SIG-M5 (cell line): ENCODE measurements at places on chromosomes 3 and 15.

DNA sequence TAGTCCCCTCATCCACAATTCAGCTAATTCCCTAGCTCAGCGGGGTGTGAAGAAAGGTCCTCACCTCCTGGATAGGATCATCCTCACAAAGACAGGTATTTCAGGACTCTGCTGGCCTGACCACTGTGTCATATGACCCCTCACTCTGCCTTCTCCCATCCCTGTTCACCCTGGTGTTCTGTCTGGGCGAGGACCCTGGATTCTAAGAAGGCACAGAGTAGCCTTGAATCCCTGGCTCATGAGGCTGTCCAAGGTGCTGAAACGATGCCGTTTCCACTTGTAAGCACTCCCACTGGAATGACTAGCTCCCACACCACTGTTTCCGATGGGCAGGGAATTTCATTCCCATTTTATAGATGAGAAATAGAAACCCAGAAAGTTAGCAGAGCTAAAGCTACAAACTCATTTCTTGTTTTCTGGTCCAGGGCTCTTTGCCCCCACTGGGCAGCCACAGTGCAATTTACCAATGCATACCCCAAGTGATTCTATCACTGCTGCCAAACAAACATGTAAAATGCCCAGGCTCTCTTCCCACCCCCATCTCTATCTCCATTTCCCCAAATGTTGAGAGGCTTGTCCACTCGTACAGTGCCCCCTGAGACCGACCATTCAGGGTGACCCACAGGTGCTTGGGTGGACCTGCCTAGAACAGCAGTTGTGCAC is 83.2 kb downstream of the RAB11A start:
- no peak for DNase-seq

DNA sequence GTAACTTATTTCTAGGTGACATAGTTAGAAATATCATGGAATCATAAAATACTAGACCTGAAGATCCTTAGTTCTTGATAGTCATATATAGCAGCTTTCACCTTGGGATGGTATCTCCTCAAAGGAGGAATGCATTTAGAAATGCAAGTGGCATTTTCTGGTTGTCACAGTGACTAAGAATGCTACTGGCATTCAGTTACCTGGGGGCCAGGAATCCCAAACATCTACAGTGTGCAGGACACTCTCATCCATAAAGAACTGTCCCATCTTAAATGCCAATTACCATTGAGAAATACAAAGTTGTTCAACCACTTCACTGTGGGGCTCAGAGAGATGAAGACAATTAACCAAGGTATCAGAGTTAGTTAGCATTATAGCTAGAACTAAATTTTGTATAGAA is 36.7 kb downstream of the MYH15 start:
- DNase-seq: no peak

DNA sequence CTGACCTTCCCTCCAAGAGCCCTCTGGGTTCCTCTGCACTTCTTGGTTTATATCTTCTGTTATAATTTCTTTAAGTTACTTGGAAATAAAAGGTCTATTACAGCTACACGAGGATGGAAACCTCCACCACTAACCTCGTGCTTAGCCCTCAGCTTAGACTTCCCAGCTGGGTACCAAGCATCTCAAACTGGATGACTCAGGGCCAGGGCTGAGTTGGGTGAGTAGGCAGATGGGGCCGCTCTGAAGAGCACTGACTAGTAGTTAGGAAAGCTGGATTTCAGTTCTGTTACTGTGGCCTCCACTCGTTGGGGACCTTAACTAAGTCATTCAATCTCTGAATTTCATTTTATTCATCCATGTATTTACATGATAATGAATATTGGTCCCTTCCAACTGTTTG is 1036.6 kb downstream of the IGSF11 start:
- no peak for DNase-seq

DNA sequence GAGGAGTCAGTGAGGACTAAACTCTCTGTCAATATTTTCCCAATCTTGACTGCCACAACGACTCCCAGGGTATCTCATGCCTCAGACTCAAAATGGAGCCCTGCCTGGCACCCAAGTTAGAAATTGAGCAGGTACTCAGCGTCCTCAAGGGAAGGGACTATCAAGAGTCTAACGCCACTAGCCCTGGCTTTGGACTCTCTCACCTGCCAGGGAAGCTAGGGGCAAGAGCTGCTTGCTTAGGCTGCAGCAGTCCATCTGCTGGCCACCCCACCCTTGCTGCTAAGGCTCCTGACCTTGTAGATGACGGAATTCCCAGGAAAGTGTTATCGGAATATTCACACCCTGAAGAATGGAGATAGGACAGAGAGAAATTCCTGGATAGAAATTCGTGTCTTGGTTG is 33.0 kb downstream of the ZIC4 start:
- no peak for DNase-seq

DNA sequence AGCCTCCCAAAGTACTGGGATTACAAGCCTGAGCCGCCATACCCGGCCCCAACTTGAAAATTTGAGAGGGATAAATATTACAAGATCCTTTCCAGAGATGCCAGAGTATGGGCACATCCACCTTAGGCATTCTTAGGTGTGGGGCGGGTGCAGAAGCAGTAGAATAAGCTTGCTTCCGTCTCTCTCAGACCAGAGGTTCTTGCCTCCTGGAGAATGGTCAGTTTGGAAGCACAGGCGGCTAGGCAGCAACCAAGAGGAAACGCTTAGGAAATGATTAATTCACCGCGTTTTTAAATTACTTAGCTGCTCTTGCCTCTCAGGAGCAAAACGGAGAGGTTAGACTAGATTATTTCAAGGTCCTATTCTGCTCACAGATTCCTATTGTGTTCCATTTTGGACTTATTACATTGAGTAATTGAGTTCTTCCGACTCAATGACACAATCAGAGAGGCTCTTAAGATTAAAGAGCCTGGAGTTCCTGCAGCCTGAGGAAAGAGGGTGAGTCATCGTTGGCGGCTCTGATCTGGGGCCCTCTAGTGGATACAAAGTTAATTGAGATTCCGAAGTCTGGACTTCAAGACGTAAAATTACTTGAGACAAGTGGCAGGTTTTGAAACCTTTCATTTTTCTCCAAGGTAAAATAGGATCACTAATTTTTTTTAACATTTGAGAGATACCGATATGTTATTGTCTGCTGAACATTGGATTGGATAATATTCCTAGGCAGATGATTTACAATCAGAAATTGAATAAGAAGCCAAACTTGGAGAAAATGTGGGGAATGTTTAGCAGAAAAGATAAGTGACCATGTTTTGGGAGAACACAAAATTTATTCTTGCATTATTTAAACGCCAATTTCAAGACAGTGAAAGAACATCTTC is 5.8 kb upstream of the TOPAZ1 start:
- DNase-seq: peak; percentile 56

GRCh38 chr3:94543161-94543560 is 480.3 kb downstream of the NSUN3 start:
- DNase-seq: no peak

DNA sequence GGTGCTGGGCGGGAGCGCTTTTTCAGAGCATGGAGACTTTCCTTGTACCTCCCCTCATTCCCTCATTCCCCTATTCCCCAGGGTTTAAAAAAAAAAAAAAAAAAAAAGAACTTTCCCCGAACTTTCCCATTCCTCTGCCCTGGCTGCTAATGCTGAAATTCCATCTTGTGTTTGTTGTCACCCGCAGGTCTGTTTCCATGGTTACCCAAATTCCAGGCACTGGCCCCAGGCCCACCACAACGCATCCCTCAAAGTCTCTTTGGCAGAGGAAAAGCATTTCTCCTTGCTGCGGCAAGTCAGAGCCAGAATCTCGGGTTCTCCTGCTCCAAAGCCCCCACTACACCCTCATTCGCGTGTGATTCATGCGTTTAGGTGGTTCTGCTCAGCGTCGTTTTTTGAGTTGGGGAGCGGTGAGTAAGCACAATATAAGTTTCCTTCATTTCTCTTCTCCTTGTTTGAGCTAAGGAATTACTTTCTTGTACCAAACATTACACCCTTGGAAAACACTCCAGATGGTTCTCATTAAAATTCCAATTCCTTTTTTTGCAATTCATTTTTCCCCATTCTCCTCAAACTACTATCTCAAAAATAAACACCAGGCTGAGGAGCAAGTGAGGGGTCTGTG is 21.6 kb downstream of the ANAPC13 start:
- no peak for DNase-seq

- DNase-seq: no peak
These were observed 64.1 kb upstream of the HEG1 start for GRCh38 chr3:125119752-125120378.

GRCh38 chr3:119781330-119782198 is at the start of gene NR1I2:
Gene NR1I2 (plus strand): TSS chr3:119782101.
- DNase-seq: peak; percentile 8

DNA sequence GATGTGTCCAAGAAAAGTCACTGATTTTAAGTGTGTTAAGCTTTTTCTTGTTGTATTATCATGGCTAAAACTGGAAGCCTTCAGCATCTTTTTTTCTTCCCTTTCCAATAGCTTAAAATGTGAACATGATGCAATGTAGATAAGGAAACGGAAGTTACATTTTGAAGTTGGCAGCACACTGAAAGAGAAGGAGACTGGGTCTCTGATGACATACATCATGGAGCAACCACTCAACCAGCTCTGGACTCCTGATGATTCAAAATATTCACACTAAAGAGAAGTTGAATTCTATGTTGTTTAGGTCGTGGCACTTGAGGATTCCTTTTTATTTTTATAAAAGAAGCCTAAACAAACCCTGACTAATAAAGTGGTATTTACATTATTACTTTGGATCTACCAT is 488.3 kb upstream of the ALCAM start:
- DNase-seq: peak; percentile 8

GRCh38 chr3:43998370-43998835 is 243.3 kb upstream of the TOPAZ1 start:
- no peak for DNase-seq

GRCh38 chr3:195895861-195896360 is 12.4 kb downstream of the TNK2 start:
- DNase-seq: no peak

- no peak for DNase-seq
These were observed 114.2 kb upstream of the TJP1 start for GRCh38 chr15:29936353-29937049.

- DNase-seq: no peak
These were observed 17.2 kb downstream of the CPA3 start for GRCh38 chr3:148882288-148882687.

DNA sequence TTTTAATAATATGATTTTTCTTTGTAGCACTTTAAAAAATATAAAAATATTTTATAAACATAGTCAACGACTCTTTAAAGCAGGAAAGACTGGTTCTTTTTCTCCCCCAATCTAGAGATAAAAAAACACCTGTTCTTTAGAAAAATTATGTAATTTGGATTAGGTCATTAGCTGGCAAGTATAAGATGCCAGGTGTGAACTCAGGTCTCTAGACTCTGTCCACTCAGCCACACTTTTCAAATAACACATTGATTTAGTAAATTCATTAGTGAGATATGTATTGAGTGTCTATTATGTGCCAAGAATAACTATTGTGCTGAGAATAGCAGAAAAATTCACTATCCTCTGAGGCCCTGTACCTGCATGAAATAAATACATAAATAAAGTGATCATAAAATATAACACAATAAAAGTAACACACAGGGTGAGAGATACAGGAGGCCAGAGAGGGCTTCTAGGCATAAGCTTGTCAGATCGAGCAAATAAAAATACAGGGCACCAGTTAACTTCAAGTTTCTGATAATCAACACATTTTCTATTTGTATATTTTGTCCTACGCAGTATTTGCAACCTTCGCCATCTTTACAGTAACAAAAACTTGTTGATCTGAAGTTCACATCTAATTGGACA is 867.1 kb upstream of the GBE1 start:
- no peak for DNase-seq

- no peak for DNase-seq
These were observed 15.0 kb upstream of the FAM174B start for GRCh38 chr15:92670621-92671020.

GRCh38 chr15:49190586-49190985 is 20.5 kb downstream of the GALK2 start:
- DNase-seq: peak; percentile 42

GRCh38 chr3:175554801-175555200 is 695.7 kb downstream of the NAALADL2 start:
- no peak for DNase-seq

DNA sequence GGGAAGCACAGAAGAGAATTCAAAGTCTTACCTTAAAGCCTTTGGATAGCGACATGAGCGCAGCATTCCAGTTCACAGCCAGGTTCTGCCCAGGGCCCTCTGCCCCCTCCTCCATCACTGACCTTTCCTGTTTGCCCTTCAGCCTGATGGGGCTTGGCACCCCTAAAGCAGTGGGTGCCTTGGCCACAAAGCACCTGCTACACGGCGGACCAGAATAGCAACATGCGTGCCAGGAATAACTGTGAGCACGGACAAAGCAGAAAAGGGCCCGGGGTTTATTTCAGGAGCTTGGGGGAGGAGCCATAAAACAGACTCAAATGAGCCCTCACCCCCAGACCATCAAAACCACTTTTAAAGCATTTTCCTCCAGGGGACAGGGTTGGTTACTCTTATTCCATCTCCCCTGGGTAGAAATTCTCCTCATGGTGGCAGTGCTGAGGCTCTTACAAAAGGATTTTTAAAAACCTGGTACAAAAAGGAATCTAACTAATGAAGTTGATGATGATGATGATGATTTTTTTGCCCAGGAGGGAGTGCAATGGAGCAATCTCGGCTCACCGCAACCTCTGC is 135.4 kb downstream of the KLF13 start:
- no peak for DNase-seq

DNA sequence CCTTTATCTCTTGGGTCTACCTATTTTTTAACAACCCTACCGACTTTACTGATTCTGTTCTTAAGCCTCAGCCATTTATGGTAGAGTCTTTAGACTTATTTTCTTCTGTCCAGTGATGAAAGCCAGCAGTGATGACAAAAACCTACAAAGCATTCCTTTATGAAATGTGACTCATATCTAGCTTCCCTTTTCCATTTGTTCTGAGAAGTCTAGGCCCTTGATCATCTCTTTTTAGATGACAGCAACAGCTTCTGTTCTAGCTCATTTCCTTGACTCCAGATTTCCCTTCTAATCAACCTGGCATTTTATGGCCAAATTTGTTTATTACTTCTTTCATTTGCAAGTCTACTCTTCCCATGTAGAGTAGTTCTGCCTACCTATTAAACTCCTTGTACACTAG is 36.1 kb downstream of the CFAP44 start:
- no peak for DNase-seq

GRCh38 chr3:117133066-117133465 is 423.5 kb downstream of the TUSC7 start:
- DNase-seq: no peak

DNA sequence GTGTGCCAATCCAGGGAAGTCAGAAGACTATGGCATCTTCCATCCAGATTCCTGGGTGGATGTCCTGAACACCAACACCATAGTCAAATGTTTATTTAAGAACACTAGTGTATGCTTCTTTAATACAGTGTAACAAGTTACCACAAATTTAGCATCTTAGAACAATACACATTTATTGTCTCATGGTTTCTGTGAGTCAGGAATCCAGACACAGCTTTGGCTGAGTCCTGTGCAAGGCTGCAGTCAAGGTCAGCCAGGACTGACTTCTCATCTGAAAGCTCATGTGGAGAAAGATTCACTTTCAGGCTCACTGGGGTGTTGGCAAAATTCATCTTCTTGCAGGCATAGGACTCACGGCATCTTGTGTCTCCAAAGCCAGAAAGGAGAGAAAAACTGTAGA is 143.4 kb downstream of the ANXA2 start:
- no peak for DNase-seq

GRCh38 chr15:85361323-85361722 is 19.1 kb upstream of the AKAP13 start:
- no peak for DNase-seq
